ENCODE measurements at places on chromosomes 13 and 19.
A peak's percentile ranks its signal among the peaks of the same experiment; 100 is the strongest.

- no peak for DNase-seq
These were observed 19.2 kb upstream of the UQCR11 start for GRCh38 chr19:1624458-1624857.

GRCh38 chr19:49222011-49222410, 64.4 kb downstream of the TRPM4 start:
- DNase-seq, result no peak

GRCh38 chr13:64482373-64482772, 2747.8 kb downstream of the PCDH9 start:
- no peak for DNase-seq

GRCh38 chr19:55599468-55599841, at the start of gene FIZ1:
Gene FIZ1 (minus strand): TSS chr19:55599517. CDS start chr19:55597865, 1,652 bp downstream.
- DNase-seq, result peak; percentile 97

- no peak for DNase-seq
These were observed 85.4 kb downstream of the KLF12 start for GRCh38 chr13:74048756-74049155.

GRCh38 chr19:12952488-12953137, 4.4 kb downstream of the GADD45GIP1 start:
- no peak for DNase-seq

GRCh38 chr19:52039169-52039568, 9.5 kb downstream of the ZNF432 start:
- DNase-seq, result no peak

DNA sequence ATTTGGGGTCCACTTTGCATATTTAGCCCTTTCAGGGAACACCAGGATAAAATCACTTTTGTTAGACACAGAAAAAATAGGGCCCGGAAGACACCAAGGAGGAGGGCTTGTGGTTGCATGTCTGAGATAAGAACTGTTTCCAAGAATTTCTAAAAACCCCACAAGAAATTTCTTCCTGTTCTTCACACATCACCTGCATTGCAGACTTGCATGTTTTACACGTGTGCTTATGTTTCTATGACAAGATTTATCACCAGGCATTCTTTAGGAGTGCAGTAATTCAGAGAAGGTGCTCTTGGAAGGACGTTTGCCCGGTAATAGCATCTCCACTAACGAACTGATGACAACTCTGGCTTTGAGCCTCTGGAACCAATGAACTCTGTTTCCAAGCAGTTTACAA, 7.1 kb upstream of the ACTL9 start:
- no peak for DNase-seq

GRCh38 chr13:61286148-61286745, 129.4 kb downstream of the PCDH20 start:
- DNase-seq, result no peak

DNA sequence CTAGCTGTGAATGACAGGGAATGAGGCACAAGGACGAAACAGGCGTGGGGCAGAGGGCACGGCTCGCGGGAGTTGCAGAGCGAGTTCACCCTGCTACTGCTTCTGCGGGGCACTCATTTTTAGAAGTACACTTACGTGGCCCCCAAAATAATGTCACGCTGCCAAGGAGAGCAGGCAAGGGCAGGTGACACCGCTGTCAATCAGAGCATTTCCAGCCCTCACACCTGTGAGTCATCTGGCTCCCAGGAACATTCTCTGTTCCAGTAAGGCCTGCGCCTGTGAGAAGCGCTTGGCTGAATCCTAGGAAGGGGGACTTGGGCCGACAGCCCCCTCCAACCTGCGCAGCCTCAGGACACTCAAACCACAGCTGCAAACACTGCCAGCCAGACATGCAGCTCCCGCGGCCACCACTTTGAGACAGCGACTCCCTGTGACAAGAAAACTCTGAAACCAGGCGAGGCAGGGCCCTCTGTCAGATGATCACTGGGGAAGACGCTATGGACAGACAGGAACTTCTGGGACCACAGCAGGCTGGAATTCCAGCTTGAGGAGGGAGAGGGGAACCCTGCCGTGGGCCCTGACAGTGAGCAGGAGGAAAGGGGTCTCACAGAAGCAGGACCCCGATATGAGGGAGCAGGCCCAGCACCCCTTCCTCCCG, 12.7 kb downstream of the DOT1L start:
- no peak for DNase-seq

DNA sequence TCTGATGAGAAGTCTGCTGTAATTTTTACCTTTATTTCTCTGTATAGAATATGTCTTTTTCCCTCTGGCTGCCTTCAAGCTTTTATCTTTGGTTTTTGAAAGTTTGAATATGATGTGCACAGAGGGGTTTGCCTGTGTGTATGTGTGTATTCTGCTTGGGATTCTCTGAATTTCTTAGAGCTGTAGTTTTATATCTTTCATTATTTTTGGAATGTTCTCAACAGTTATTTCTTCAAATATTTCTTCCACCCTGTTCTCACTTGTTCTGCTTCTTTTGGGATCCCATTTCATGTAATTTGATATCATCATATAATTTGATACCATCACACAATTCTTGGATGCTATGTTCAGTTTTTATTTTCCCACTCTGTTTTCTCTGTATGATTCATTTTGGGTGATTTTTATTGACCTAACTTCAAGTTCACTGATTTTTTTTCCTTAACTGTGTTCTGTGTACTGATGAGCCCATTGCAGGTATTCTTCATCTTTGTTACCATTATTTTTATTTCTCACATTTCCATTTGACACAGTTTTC, 7.5 kb downstream of the COG3 start:
- no peak for DNase-seq

DNA sequence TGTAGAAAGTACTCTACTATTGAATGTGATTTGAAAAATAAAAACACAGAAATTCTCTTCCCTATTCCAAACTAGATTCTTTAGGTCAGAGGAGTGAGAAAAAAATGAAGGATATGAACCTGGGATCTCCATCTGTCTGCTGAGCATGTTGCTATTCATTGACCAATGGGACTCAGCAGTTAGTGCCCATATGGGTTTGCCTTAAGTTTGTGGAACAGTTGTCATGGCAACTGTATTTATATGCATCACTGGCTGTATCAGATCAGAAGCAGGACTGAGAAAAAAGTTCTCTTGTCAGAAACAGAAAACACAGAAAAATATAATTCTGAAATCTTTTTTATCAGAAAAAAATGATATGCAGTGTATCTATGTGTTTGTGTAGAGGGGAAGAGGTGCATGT, 73.3 kb upstream of the ATXN8OS start:
- DNase-seq, result no peak

Data from NCI-H510A (cell line).